Germinal center (tissue), 1 donor: ENCODE measurements at places on chromosomes 2 and 18.

DNA sequence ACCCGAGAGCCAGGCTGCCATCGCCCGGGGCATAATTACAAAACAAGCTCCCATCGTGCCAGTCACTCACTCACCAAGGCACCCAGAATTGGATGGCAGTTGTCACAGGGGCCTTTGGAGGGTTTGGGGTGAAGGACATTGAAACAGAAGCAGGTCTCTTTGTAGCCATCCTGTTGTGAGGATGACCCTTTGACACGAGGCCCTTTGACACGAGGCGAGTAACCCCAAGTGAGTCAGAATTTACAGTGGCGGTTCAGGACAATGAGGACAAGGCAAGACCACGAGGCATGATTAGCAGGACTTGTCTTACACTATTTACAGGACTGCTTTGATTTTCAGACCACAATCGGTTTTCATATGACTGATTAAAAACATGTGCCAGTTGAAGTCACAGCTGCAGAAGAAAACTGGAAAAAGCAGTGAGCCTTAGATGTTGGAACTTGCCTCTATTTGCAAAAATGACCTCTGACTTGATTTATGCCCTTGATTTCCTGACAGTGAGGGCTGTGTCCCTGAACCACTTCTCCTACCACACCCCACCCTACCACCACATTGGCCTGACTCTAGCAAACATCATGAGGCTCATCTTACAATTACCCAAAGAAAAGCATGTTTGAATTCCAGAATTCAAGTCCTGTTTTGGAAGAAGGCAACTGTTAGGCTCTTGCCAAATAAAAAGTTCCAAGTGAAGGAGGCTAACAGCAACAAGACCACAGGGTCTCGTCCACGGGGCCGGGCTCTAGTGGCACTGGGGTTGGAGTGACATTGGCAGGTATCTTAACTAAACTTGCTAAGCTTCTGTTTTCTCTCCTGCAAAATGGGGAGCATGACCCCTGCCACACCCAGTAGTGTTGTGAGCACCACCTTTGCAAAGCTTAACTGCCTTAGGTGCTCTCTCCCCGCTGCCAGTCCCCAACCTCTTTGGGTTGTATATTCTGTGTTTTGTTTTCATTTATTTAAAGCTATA, 64.4 kb upstream of the FOSL2 start:
- DNase-seq = no peak

GRCh38 chr2:225100269-225100668, 58.0 kb upstream of the DOCK10 start:
- no peak for DNase-seq

GRCh38 chr2:136012315-136012714, 26.9 kb upstream of the DARS1 start:
- DNase-seq = no peak

- DNase-seq = no peak
Measured at GRCh38 chr2:87403893-87404175, 344.1 kb upstream of the PLGLB2 start.

DNA sequence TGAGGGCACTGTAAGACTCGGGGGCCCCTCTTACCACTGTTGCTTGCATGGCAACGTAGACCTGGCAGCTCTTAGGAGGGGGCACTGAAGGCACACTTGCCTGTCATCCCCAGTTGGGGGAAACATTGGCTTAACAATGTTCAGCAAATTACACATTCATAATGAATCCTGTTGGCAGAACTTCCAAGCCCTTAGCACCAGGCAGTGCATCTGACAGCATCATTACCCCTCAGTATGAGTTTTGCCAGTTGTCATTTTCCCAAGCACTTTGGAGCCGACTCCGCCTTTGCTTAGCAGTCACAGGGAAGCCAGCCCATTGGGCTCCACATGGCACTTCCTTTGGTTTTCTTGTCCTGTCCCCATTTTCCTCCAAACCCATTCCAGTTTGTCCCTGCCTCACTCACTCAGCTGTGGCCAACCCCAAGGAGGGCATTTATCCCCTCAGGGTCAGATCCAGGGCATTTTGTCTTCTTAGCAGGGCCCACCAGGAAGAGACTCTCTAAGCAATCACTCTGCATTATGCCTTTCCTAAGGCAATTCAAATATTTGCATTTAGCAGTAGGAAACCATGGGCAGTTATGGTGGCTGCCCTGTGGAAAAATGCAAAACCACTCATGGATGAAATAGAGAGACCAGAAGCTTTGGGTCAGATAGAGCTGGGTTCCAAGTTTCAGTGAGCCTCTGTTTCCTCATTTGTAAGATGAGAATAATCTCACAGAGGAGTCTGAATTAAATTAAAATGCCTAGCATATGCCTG, 73.9 kb downstream of the VSNL1 start:
- no peak for DNase-seq

DNA sequence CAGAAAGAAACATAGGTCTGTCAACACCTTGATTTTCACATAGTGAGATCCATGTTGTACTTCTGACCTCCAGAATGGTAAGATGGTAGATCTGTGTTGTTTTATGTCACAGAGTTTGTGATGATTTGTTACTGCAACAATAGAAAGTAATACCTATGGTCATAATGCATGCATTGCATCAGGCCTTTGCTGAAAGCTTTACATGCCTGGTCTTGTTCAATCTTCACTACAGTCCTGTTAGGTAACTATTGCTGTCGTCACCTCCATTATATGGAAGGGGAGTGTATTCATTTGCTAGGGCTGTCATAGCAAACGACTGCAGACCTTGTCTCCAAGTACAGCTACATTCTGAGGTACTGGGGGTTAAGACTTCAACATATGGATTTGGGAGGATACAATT, 243.5 kb downstream of the ANAPC1 start:
- DNase-seq = no peak

- no peak for DNase-seq
Measured at GRCh38 chr2:213187833-213188532, 36.6 kb upstream of the IKZF2 start.

- DNase-seq = no peak
Measured at GRCh38 chr2:201574766-201575165, 68.5 kb downstream of the TMEM237 start.

DNA sequence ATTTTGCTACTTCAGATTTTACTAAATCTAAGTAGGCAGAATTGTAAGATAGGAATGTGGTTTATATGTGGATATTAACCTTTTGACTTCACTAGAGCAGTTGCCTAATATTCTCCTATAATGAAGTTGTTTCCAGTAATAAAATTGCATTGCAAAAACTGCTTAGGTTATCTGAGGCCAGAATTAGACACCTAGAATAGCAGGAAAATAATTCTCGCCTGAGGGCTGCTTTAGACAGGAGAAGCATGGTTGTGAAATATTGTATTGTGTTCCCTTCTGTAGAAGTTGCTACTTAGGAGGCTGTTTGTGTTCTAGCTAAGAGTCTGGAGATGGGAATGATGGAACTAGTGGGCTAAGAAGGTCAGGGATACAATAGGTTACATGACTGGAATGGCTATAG, 146.3 kb downstream of the PLCL1 start:
- DNase-seq = no peak

DNA sequence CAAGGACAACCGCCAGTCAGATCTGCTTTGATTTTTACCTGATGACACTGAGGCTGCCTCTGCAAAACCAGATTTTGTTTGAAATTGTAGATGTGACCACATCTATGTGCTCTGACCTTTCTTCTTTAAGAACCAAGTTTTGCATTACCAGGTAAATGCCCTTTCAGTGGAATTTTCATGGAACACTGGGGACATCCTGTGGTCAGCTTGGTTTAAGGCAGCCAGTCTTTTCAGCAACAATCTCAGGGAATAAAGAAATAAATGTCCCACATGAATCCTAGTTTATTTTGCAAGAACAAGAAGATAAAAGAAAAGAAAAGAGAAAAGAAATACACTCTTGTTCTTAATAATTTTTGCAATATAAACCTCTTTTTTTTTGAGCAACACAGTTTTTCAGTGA, 90.6 kb downstream of the POU3F3 start:
- DNase-seq = no peak

DNA sequence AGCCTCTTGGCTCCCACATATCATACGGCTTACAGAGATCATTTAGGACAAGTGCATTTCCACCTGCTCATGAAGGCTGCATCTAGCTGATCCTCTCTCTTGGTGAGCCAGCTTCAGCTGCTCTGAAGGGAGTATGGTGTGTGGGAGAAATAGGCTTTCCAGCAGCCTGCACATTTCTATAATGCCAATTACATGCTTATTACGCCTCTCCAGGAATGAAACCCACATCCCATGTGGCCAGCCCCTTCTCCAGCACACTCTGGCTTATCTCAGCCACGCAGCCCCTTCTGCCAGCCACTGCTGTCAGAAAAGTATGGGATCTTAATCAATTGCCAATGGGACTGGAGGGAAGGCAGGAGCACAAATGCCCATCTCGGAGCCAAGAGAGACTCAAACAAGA, 117.5 kb downstream of the GALNT14 start:
- no peak for DNase-seq

GRCh38 chr2:202377207-202377761, 1.2 kb downstream of the BMPR2 start:
- DNase-seq = no peak

DNA sequence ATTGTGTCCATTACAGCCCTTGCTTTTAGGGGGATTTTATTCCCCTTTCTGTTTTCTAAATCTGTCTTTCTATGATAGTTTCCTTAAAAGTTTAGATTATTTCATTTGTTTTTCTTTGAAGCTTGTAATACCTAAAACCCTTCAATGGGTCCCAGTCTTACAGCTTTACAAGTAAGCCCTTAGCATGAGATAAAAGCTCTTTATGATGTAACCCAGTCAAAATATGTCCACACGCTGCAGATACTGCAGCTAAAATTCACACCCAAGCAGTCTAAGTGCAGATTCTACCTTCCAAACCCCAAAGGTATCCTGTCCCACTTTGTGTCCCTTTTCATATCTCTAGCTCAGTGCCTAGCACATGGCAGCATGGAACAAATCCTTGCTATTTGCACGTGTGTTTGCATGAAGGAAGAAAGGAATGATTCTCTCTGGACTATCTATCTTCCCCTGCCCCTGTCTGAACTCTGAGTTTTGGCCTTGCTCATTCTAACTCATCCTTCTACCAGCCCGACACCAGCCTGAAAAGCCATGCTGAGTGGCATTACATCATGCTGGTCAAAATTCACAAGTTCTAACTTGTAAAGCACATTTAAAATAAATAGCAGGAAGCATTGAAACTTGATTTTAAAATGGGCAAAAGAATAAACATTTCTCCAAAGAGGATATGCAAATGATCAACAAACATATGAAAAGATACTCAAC, 623.2 kb downstream of the IRS1 start:
- no peak for DNase-seq

GRCh38 chr2:130896813-130897212, 60.1 kb downstream of the ARHGEF4 start:
- no peak for DNase-seq

DNA sequence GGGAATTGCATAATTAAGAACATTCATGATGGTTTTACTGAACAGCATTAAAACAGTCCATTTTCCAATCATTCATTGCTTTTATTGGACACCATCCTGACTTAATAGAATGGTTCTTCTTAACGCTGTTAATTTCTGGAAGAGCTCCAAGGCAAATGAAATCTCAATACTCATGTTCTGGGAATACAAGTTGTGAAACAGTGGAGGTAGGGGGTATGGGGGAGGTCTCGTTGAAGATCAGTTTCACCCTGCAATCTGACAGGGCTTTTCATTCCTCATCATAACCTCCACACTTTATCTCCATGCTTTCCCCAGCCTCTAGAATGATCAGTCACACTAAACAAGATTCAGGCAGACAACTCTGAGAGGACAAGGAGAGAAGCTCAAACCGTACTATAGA, 113.6 kb downstream of the ETAA1 start:
- DNase-seq = no peak

DNA sequence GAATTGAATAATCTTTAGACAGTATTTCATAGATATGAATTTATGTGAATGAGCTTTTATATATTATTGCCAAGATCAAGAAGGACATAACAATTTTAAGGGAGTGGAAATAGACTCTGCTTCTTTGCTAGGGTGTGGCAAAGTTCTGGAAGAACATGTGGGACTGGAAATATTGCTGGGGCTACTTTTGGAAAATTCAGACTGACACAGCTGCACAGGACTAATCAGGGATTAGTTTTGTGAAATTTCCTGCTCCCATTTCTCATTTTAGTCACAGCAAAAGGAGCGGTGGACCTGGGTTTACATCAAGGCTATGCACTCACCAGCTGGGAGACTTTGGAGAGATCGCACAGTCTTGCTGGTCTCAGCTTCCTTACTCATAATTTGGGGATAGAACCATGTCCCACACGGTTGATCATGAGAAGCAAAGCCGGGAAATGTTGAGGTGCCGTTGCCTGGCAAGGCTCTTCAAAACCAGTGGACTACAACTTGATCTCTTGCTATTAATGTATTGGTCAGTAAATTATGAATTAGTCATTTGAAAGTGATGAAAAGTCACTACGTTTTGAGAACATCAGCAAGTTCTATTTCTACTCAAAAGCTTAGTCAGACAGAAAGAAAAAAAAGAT, 42.4 kb downstream of the IL1RL2 start:
- DNase-seq = no peak

- DNase-seq = no peak
Measured at GRCh38 chr2:61816480-61817355, 37.1 kb downstream of the FAM161A start.

- DNase-seq = no peak
Measured at GRCh38 chr18:55384115-55384514, 203.9 kb downstream of the TCF4 start.

DNA sequence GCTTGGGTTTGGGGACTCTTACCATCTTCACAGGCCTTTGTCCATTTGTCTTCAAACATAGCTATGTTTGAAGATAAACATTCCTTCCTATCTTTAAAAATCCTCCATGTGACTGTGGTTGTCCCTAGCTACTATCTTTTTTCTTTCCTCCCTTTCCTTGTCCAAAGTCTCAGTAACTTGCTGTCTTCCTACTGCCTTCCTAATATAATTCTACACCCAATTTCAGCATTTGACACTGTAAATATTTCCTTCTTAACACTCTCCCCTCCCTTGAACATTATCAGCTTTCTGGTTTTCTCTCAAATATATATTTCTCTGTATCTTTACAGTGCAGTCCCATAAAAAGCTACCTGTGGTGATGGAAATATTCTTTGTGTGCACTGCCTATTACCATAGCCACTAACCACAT, 5.3 kb upstream of the SP3 start:
- DNase-seq = no peak
